ENCODE measurements at places on chromosomes 2 and 18.

- no peak for DNase-seq
Measured at GRCh38 chr2:23383100-23383499, 1.9 kb upstream of the KLHL29 start.

DNA sequence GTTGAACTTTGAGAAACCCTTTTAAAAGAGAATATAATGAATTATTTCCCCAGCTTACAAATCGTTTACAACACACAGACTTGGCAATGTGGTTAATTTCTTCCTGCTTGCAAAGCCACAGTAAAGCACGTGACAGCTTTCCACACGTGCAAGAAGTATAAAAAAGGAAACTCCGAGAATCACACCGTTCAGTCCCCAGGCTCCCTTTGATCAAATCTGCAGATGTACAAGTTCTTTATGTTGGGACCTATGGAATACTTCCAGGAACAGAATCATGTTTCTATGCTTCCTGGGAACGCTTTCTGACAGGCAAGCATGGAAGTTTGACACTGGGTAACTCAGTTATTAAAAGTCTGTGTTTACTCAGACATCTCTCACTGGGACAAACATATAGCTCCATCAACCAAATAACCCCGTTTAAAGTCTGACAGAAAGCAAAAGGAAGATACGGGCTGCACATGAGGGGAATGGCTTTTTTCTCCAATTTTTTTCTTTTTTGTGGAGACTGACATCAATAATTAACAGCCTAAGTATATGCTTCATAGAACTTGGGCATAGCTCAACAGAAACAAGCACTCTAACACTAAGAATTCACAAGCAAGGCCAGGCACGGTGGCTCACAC, 134.8 kb downstream of the EIPR1 start:
- no peak for DNase-seq

DNA sequence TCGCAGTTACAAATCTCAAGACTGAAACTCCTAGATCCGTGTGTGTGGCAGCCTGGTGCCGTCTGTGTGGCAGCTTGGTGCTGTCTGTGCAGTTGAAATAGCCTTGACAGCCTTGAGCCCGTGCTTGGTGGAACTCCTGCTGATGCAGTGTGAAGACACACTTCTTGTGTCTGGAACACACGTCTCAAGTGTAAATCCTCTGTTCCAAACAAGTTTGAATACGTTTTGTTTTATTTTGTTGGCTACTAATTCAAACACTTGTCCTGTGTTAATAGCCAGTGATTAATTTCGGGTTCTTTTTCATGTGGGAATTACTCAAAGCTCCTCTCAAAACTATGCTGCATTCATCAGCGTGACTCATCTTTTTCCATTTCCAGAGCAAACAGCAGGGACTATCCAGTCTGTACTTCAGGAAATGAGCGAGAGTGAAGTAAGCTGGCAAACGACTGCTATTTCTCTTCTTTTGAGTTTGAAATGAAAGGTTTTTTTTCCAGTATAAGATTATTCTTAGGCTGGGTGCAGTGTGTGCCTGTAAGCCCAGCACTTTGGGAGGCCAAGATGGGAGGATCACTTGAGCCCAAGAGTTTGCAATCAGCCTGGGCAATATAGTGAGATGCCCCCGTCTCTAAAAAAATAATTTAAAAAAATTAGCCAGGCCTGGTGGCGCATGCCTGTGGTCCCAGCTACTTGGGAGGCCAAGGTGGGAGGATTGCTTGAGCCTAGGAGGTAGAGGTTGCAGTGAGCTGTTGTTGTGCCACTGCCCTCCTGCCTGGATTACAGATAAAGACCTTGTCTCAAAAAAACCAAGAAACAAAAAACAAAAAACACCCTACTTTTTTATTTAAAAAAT, 152.9 kb downstream of the SPP2 start:
- DNase-seq = peak; percentile 95

- DNase-seq = peak; percentile 62
Measured at GRCh38 chr2:48946449-48947048, 191.0 kb upstream of the LHCGR start.

GRCh38 chr2:46411245-46411641, 68.1 kb upstream of the TMEM247 start:
- no peak for DNase-seq

GRCh38 chr18:49059028-49059834, 108.5 kb upstream of the SMAD7 start:
- no peak for DNase-seq

GRCh38 chr2:181129364-181130056, 149.1 kb downstream of the UBE2E3 start:
- no peak for DNase-seq

DNA sequence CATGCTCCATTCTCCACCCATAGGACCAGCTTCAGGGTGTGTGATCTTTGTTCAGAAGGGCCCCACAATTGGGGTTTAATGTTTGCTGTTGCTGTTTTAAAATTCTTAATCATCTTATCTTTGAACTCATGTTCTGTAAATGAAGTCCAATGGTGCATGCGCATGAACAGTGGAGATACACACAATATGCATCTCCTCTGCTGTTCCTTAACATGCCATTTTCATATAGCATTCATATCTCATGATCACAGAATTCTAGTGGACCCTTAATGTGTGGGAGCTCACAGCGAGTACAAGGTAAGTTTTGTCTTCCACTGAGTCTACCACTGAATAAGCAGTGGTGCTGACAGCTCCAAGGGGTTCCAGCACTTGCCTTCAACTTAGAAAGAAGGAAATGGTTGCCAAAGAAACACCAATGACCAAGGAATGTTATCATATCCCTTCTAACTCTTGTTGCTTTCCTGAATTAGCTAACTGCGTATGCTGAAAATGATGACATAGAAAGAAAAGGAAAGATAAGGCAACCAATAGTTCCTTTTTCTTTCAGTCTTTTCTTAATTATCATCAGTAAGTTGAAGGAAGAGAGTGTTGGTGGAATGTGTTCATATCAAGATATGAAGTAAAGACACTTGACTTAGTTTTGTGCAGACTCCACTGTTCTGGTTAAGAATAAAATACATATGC, 258.9 kb upstream of the FBXO11 start:
- DNase-seq = no peak

GRCh38 chr2:15619076-15619475, 27.4 kb downstream of the DDX1 start:
- DNase-seq = no peak

DNA sequence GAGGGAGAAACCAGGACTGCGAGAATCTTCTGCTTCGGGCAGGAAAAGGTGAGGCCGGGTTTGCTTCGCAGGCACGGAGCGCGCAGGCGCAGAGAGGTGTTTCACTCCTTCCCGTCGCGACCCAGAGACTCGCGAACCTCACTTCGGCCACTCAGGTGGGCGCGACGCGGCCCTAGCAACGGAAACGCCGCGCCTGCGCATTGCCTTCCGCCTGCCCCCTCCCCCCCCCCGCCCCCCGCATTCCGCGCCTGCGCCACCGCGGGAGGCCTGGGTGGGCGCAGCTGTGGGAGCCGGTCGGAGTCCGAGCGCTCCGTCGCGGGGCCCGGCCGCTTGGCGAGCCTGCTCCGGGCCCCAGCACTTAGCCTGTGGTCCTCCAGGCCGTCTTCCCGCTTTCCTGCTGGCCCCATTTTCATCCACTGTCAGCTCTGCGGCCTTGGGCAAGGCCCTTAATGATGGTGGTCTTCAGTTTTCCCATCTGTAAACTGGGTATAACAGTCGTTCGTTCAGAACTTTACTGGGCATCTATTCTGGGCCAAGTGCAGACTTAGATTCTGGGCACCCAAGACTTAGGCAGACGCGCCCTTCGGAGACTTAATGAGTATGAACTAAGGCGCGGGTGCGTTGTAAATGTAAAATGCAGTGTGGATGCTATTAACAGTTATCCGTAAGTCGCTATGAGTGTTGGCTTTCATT, 62.1 kb upstream of the ACKR3 start:
- DNase-seq = no peak

DNA sequence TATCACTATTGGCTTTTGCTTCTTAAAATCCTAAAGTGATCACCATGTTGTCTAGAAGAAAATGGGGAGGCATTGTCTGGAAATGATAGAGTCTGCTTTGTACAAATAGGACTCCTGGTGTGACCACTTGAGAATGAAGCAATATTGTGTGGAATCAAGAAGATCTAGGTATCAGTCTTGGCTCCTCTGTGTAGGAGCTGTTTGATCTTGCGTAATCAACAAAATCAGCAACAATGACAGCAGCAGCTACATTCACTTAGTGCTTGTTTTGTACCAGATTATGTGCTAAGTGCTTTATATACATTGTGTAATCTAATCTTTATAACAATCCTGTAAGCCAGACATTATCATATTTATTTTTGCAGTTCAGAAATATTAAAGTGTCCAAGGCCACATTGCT, 17.8 kb downstream of the NCOA1 start:
- DNase-seq = no peak

GRCh38 chr2:49146401-49146800, 7.9 kb downstream of the FSHR start:
- no peak for DNase-seq

- no peak for DNase-seq
Measured at GRCh38 chr2:219425238-219426067, 7.3 kb downstream of the DES start.

DNA sequence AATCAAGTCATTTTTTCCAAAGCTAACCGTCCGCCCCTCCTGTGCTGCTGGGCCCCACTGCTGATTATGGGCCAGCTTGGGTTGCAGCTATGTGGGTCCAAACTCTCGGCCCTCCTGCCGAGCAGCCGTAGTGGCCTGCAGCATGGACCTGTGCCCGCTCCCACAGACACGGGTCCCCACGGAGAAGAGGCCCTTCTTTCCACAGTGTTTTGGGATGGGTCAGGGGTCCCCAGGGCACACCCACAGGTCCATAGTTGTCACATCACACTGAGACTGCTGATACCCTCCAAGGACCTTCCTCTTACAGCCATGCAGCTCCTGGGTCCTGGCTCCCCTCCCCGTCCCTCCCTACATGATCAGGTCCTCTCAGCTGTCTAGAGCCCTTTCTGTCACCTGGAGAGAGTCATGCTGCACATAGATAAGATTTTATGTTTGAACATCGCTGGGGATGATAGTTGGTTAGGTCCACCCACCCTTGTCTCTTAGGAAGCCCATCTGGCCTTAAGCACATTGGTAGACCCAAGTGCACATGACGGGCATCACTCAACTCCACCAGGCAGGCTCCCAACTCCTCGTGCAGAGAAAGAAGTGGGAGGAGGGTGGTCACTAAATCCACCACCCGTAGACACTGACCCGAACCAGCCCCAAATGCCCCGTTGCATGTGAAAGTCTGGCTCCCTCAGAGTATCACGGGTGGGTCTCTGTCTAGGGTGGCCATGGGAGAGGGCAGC, 17.5 kb downstream of the GPR55 start:
- DNase-seq = no peak

- peak; percentile 22 for DNase-seq
Measured at GRCh38 chr18:11955239-11956029, 25.9 kb upstream of the IMPA2 start.

DNA sequence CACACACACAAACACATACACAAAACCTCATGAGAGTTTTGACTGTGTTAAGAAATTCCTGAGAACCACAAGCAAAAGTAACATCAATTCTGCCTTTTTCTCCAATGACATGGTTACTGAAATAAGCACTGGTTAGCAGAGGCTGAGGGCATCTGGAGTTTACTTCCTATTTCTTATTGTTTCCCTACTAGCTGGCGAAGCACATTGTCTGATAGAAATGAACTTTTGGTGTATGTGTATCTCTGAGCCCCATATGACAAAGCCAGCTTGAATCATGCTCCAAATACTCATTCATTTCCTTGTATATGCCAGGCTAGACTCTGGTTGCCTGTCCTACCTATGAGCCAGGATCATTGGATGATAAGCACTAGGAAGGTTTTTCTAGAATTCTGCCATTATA, 203.1 kb downstream of the NCKAP5 start:
- DNase-seq = peak; percentile 64

DNA sequence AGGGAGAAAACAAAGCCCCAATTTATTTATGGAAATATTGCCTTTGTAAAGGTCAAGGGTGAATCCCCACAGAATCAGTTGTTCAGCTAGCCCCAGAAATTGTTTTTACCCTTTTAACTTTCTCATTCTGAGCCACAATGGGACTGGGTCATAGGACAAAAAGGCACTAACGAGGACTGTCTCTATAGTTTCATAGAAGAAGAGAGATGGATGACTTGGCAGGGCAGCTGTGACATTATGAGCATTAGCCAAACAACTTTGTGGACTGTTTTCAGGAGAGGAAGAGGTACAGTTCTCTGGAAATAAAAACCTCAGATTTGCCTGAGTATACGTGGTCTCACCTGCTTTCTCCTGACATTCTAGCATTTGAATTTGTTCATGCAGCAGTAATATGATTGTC, 1155.8 kb upstream of the CHAC2 start:
- DNase-seq = no peak

- DNase-seq = no peak
Measured at GRCh38 chr2:145861940-145862339, 1342.0 kb upstream of the ZEB2 start.

DNA sequence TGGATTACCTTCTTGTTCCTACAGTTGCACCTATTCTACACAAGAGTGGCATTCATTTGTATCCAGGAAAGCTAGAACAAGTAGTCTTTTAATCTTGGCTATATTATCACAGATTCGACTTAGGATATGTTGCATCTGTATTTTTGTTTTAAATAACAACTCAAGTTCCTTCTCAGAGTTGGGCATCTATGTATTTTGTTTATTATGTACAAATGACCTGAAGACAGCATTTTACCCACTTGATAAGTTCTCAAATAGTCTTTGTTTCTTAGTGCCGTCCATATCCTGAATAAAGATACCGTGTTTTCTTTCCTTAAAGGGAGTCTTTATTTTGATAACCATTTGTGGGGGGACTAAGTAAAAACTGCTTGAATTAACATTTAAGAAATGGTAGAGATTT, 2.9 kb downstream of the ITPRID2 start:
- peak; percentile 16 for DNase-seq

- DNase-seq = no peak
Measured at GRCh38 chr2:221758076-221758475, 186.0 kb upstream of the EPHA4 start.

DNA sequence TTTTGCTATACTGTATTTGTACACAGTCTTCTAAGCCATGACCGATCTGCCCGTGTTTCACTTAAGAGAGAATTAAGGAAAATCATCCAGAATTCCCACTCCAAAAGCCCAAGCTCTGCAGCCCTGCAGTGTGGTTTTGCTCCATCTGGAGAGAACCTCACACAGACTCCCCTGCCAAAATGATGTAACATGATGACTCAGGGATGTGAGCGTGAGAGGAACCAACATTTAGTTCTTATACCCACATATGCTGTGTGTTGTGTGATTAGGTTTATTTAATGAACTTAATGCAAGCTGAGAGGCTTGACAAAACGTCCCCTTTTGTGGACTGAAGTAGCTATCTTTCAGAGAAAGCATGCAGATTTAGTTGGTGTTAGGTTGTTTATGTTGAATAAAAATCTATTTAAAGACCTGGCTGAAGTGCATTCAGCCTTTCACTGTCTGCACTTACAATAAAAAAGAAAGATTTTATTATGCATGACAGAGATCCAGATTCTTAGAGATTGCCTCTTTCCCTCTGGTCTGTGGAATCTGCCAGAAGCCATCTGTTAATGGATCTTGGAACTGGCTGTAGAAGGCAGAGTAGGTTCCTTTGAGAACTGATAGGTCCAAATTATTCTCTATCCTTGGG, 6.3 kb downstream of the RAB12 start:
- DNase-seq = no peak

GRCh38 chr2:11011359-11011758, 99.6 kb downstream of the KCNF1 start:
- no peak for DNase-seq

Data from kidney capillary endothelial cell (primary cell).